ENCODE measurements at places on chromosomes 6 and 20. TPM values are rescaled to one million over a fixed set of nuclear protein-coding genes. Genes with fewer than 3 reads are reported as not detected.

Gene BFSP1
- total RNA-seq = 0.19 TPM

- no peaks in the 10 kb centered on the region for H3K4me1 ChIP-seq
- no peaks in the 10 kb centered on the region for H3K36me3 ChIP-seq
- peaks cover 5% of the 10 kb centered on the region for H3K27me3 ChIP-seq
- H3K4me3 ChIP-seq = no peak overlapping the region
- DNase-seq = no peak
Observed at GRCh38 chr6:119749335-119749734, 399.8 kb upstream of the MAN1A1 start.

- peaks cover 2% of the 10 kb centered on the region for H3K36me3 ChIP-seq
- H3K4me1 ChIP-seq = no peaks in the 10 kb centered on the region
- DNase-seq = no peak
- H3K27me3 ChIP-seq = no peaks in the 10 kb centered on the region
Observed at GRCh38 chr6:145830612-145831011, 16.0 kb upstream of the FBXO30 start.

GRCh38 chr20:62636446-62636845 lies 5.9 kb upstream of the SLCO4A1 start:
- H3K4me3 ChIP-seq = no peak overlapping the region
- DNase-seq = no peak
- H3K36me3 ChIP-seq = no peaks in the 10 kb centered on the region
- peaks cover 7% of the 10 kb centered on the region for H3K27me3 ChIP-seq
- peaks cover 4% of the 10 kb centered on the region for H3K4me1 ChIP-seq

- no peaks in the 10 kb centered on the region for H3K36me3 ChIP-seq
- no peak for DNase-seq
- H3K4me1 ChIP-seq = no peaks in the 10 kb centered on the region
- no peak overlapping the region for H3K27ac ChIP-seq
Observed at GRCh38 chr6:69069881-69070280, 434.8 kb downstream of the ADGRB3 start.

DNA sequence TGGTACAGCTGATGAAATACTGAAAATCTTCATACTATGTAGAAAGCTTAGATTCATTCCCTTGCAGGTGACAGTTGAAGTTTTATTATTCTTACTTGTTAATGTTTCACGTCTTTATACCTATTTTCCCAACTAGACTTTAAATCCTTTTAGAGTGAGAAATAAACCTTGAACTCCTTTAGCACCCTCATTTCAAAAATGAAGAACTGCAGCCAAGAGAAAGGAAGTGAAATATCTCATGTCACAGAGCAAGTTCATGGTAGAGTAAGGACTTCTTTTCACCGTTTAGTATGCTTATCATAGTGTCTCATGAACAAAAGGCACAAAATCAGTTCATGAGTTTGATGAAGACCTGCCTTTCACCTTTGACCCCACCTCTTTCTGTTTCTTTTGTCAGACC lies 38.5 kb downstream of the ORC3 start:
- H3K27ac ChIP-seq = no peak overlapping the region
- peaks cover 33% of the 10 kb centered on the region for H3K36me3 ChIP-seq
- DNase-seq = no peak
- H3K27me3 ChIP-seq = no peaks in the 10 kb centered on the region
- H3K4me3 ChIP-seq = no peak overlapping the region
- no peaks in the 10 kb centered on the region for H3K4me1 ChIP-seq

Gene TRIM40
- not detected for total RNA-seq

- no peaks in the 10 kb centered on the region for H3K36me3 ChIP-seq
- H3K27ac ChIP-seq = no peak overlapping the region
- no peak overlapping the region for H3K4me3 ChIP-seq
- no peak for DNase-seq
Observed at GRCh38 chr6:54183616-54184015, 72.4 kb downstream of the MLIP start.

DNA sequence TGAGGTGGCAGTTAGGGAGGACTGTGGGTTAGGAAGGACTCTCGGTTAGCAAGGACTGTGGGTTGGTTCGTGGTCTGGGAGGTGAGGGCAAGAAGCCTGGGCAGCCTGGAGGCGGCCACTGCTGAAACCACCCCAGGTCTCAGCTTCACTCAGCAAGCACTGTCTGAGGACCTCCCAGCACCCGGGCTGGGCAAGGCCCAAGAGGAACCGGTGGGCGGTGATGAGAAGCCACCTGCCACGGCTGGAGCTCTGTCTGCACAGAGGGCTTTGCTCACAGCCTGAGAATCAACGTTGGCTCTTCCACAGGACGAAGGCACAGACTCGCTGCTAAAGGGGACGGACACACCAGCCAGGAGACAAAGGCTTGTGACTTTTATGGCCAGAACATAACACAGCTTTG lies 69.3 kb downstream of the DACT2 start:
- H3K27ac ChIP-seq = no peak overlapping the region
- no peak for DNase-seq
- no peak overlapping the region for H3K4me3 ChIP-seq

Gene WFDC5
- not detected for total RNA-seq

All from activated naive CD4-positive, alpha-beta T cell treated with anti-CD3 and anti-CD28 coated beads for 36 hours (primary cell).